ENCODE measurements at places on chromosomes 11 and 22. TPM values are rescaled to one million over a fixed set of nuclear protein-coding genes. Genes with fewer than 3 reads are reported as not detected.

Gene TSPAN18
- 2.0 TPM for total RNA-seq

Gene OR51E1
- not detected for total RNA-seq

Gene SSTR3
- total RNA-seq: not detected

Gene ANO3
- total RNA-seq: not detected

Gene LIN7C
- total RNA-seq: 5.7 TPM

Gene CCDC73
- total RNA-seq: not detected

Gene TYMP
- total RNA-seq: 19.4 TPM

Gene NXPE4
- total RNA-seq: not detected

Gene TMEM225
- total RNA-seq: not detected

Gene TTC9C
- total RNA-seq: 29.5 TPM

Gene APOBEC3G
- total RNA-seq: not detected

Gene NXPE1
- not detected for total RNA-seq

All from A549 treated with RU486 at 1 μM for 4 hours (cell line).